WTC11 (cell line): ENCODE measurements at places on chromosomes 12 and 14. TPM values are rescaled to one million over a fixed set of nuclear protein-coding genes. Genes with fewer than 3 reads are reported as not detected.
A peak's percentile ranks its signal among the peaks of the same experiment; 100 is the strongest.

GRCh38 chr12:54217774-54218241 lies 29.0 kb upstream of the SMUG1 start:
- peak; percentile 91 for DNase-seq
- peak overlapping the region; percentile 75 for H3K4me3 ChIP-seq
- H3K27ac ChIP-seq: no peak overlapping the region
- no peaks in the 10 kb centered on the region for H3K36me3 ChIP-seq

DNA sequence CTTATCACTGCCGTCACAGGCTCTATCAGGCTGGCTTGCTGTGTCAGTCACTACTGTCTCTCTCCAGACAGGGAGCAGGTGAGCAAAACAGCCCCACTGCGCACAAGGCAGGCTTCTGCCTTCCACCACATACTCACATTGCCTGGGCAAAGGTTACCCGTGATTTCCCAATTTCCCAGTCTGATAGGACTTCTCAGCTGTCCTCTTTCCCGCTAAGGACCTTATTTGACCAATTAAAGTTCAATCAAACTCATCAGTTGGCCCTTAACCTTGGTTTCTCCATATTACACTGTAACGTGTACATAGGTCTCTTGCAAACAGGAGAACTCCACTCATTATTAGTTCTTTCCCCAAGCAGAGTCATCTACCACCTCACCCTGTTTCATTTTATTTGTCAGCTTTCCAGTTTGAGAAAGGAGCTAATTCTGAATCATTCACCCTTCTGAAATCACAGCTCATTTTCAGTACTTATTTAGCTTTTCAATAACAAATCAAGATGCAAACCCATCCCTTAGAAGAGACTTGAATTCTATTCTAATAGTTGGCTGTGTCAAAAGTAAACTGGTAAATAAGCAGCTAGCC lies 170.8 kb downstream of the ESR2 start:
- no peaks in the 10 kb centered on the region for H3K27me3 ChIP-seq
- no peaks in the 10 kb centered on the region for H3K4me1 ChIP-seq
- peaks cover 40% of the 10 kb centered on the region for H3K36me3 ChIP-seq
- no peak overlapping the region for H3K4me3 ChIP-seq
- no peak for DNase-seq

DNA sequence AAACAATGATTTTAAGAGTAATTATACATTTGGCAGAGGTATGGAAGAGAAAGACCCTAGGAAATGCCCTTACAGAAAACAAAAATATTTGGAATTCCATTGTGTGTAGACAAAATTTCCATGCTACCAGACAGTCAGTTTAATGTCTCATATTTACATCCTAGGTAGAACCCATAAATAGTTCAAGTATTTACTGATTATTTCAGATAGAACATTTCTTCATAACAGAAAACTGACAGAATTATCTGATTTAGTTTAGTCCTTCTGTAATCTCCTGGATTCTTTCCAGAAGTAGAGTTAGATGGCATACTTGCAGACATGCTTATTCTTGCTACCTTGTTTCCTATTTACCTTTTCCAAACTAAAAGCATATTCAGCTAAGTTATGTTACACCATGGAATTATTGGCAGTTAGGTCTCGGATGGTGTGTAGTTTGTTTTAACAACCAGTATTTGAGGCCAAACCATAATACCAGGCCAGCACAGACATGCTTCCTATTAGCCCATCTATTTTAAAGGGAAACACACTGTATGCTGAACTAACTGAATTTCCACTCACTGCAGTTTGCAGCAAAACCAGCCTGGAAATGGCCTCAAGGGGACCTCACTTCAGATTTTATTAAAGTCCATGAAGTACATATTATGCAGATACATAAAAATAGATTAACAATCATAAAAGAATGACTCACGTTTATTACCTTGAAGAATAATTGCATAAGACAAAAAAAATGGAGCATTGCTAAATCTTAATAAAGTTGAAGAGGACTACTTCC lies 126.6 kb upstream of the LRIG3 start:
- DNase-seq: no peak
- H3K4me1 ChIP-seq: peaks cover 14% of the 10 kb centered on the region
- no peak overlapping the region; the same call in 1 of the 2 replicates for H3K27ac ChIP-seq
- H3K27me3 ChIP-seq: no peaks in the 10 kb centered on the region
- H3K36me3 ChIP-seq: no peaks in the 10 kb centered on the region

DNA sequence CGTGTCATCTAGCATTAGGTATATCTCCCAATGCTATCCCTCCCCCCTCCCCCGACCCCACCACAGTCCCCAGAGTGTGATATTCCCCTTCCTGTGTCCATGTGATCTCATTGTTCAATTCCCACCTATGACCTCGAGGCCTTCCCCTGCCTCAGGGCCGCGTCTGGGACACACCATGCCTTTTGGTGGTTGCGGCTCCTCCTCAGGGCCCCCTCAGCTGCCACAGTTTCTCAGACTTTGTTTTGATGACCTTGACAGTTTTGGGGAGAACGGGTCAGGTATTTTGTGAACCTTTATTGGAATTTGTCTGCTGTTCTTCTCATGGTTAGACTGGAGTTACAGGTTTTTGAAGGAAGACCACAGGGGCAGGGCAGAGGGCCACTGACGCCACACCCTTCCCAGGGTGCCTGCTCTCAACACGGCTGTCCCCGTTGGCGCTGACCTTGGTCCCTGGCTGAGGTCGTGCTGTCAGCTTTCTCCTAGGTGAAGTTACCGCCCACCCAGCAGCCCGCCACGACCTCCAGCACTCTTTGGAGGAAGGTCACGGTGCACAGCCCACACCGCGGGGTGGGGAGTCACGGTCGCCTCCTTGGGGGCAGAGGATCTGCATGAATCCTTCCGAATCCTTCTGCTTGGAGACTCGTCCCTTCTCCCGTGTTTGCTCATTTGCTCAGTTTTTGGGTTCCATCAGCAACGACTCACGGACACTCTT lies 130.5 kb downstream of the KIF26A start:
- H3K4me1 ChIP-seq: peaks cover 21% of the 10 kb centered on the region
- peak; percentile 10 for DNase-seq
- H3K36me3 ChIP-seq: no peaks in the 10 kb centered on the region
- no peak overlapping the region for H3K4me3 ChIP-seq
- peak overlapping the region; percentile 50; the same call in 1 of the 2 replicates for H3K27ac ChIP-seq

DNA sequence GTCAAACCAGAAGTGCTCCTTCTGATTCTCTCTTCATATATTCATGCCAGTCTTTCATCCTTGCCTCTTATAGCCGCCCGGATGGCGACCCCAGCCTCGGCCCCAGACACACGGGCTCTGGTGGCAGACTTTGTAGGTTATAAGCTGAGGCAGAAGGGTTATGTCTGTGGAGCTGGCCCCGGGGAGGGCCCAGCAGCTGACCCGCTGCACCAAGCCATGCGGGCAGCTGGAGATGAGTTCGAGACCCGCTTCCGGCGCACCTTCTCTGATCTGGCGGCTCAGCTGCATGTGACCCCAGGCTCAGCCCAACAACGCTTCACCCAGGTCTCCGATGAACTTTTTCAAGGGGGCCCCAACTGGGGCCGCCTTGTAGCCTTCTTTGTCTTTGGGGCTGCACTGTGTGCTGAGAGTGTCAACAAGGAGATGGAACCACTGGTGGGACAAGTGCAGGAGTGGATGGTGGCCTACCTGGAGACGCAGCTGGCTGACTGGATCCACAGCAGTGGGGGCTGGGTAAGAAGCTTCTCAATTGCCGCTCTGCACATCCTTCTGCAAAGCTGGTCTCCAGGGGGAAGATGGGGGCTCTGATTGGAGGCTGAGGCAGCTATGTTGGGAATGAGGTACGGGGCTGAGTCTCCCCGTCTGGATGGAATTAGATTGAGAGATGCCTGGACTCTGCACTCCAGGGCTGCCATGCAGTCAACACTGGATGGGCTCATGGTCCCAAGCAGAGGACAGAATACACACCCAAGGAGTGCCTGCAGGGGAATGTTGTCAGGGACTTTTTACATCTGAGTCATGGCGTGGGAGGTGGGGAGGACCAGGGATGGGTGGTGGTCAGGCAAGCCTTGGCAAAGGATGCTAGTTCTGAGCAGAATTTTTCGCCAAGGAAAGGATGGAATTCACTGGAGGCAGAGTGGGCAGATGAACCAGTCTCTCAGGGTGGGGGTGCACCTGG lies 1.3 kb downstream of the BCL2L2 start:
- DNase-seq: no peak
- H3K36me3 ChIP-seq: peaks cover 6% of the 10 kb centered on the region
- peak overlapping the region; percentile 87 for H3K4me3 ChIP-seq
- H3K27ac ChIP-seq: no peak overlapping the region

DNA sequence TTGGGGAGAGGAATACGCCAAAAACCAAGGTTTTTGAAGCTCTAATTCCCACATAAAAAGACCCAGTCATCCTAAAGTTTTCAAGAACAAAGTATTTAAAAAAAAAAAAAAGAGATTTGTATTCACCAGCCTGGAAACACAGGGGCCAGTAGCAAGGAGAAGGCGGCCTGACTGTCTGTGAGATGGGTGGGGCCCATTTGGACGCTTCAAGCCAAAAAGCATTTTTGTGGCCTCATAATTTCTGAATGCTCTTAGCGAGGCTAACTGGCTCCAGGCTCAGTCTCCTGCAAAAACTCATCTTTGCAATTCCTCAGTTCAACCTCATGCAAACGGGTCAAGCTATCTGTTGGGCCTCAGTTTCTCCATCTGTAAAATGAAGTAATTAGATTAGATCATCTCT lies 514.1 kb downstream of the MED13L start:
- no peaks in the 10 kb centered on the region for H3K36me3 ChIP-seq
- no peaks in the 10 kb centered on the region for H3K27me3 ChIP-seq
- DNase-seq: no peak
- no peak overlapping the region for H3K27ac ChIP-seq
- H3K4me3 ChIP-seq: no peak overlapping the region

- H3K4me3 ChIP-seq: no peak overlapping the region
- H3K27me3 ChIP-seq: no peaks in the 10 kb centered on the region; the same call in 1 of the 2 replicates
- H3K4me1 ChIP-seq: peaks cover 9% of the 10 kb centered on the region; the same call in 1 of the 2 replicates
- H3K27ac ChIP-seq: no peak overlapping the region
- no peak for DNase-seq
These were observed 20.5 kb upstream of the RAD51AP1 start for GRCh38 chr12:4518106-4518728.

DNA sequence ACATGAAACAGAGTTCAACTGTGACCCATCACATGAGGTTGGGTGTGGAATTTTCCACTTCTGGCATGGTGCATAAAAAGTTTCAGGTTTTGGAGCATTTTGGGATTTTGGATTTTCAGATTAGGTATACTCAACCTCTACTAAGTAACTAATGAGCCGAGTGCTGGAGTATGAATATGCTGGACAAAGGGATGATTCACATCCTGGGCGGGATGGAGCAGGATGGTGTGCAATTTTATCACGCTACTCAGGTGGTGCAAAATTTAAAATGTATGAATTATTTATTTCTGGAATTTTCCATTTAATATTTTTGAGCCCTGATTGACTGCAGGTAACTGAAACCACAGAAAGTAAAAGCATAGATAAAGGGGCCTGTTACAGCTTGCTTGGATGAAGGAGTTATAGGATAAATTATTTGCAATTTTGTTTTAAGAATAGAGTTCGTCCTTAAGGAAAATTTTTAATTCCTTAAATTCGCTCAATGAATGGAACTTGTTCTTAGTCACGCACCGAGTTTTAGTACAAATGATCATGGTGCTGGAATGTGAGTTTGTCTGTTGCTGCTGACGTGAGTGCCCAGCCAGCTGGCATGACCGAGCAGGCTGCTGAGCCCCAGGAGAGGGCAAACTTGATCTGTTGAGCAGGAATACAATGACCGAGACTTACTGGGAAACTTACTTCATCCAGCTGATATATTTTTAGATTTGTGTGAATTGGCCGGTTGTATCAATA lies 176.3 kb downstream of the ESR2 start:
- no peak overlapping the region for H3K4me3 ChIP-seq
- H3K27ac ChIP-seq: no peak overlapping the region
- DNase-seq: no peak

DNA sequence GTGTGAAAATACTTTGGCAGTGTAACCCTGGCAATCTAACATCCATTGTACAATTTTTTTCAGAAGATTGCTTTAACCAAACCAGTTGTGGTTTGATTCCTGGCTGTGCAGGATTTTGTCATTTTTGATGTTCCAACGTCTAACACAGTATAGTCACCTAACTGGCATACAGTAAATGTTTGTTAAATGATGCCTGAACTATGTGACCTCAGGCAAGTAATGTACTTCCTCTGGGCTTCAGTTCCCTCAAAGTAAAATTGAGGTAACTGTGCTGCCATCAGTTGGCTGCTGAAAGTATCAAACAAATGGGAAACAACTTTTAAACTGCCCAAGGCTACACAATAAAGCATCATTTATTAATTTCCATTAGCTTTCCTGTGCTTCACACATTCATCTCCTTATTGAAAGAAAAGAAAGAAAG lies 4.3 kb downstream of the TM7SF3 start:
- no peaks in the 10 kb centered on the region for H3K27me3 ChIP-seq
- H3K27ac ChIP-seq: peak overlapping the region; percentile 23
- H3K4me3 ChIP-seq: no peak overlapping the region; the same call in 1 of the 2 replicates
- peaks cover 43% of the 10 kb centered on the region for H3K4me1 ChIP-seq
- H3K36me3 ChIP-seq: no peaks in the 10 kb centered on the region

The PLBD1 gene
- 31.8 to 49.6 TPM (median 32.1 TPM) in 3 replicates for total RNA-seq

The RASSF8 gene
- total RNA-seq: 40.2 to 48.6 TPM (median 42.3 TPM) in 3 replicates

The PIANP gene
- 7.7 to 9.9 TPM (median 8.2 TPM) in 3 replicates for total RNA-seq

The ANKRD33 gene
- 1.7 to 2.3 TPM (median 2.0 TPM) in 3 replicates for total RNA-seq

The IGF1 gene
- total RNA-seq: 0.05 TPM in 1 of 3 replicates, not detected in the others

The SLC25A21 gene
- total RNA-seq: 3.8 to 8.2 TPM (median 6.0 TPM) in 3 replicates

The L3HYPDH gene
- total RNA-seq: 14.3 to 17.5 TPM (median 16.6 TPM) in 3 replicates

The SLC25A47 gene
- total RNA-seq: not detected in 3 replicates

The WDHD1 gene
- total RNA-seq: 64.4 to 76.1 TPM (median 67.3 TPM) in 3 replicates
